ENCODE measurements at places on chromosomes 12 and 14. TPM values are rescaled to one million over a fixed set of nuclear protein-coding genes. Genes with fewer than 3 reads are reported as not detected.

The GPD1 gene
- 65.3 TPM for total RNA-seq

The LALBA gene
- total RNA-seq: not detected

The SOAT2 gene
- 0.74 TPM for total RNA-seq

The USP44 gene
- total RNA-seq: 0.49 TPM

The DHRS2 gene
- total RNA-seq: 0.25 TPM

DNA sequence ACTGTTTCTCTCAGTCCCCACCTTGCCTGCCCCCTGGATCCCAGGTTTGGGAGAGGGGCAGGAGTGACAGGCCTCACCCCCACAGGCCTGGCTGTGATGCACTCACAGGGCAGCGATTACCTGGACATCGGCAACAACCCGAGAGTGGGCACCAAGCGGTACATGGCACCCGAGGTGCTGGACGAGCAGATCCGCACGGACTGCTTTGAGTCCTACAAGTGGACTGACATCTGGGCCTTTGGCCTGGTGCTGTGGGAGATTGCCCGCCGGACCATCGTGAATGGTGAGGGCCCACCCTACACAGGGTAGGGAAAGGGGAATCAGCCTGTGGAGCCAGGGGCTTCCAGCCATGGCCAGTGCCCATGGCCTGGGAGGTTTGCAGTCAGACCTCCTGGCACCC lies 8.6 kb downstream of the ACVRL1 start:
- no peak for DNase-seq

Measured in vagina (tissue), 2 donors.